ENCODE measurements at places on chromosomes 11 and 22.
A peak's percentile ranks its signal among the peaks of the same experiment; 100 is the strongest.

GRCh38 chr11:109133159-109133558, 288.8 kb upstream of the C11orf87 start:
- no peak for DNase-seq

DNA sequence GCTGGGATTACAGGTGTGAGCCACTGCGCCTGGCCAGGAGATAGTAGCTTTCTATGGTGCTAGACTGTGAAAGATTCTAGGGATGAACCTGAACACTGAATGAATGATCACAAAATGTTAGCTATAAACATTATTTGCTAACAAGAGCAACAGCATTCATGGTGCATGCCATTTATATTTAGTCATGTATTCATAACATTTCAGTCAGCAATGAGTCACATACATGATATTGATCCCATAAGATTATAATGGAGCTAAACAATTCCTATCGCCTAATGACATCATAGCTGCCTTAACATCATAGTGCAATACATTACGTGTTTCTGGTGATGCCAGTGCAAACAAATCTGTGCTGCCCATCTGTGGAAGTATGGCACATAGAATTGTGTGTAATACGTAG, 164.1 kb downstream of the ARHGAP42 start:
- no peak for DNase-seq

DNA sequence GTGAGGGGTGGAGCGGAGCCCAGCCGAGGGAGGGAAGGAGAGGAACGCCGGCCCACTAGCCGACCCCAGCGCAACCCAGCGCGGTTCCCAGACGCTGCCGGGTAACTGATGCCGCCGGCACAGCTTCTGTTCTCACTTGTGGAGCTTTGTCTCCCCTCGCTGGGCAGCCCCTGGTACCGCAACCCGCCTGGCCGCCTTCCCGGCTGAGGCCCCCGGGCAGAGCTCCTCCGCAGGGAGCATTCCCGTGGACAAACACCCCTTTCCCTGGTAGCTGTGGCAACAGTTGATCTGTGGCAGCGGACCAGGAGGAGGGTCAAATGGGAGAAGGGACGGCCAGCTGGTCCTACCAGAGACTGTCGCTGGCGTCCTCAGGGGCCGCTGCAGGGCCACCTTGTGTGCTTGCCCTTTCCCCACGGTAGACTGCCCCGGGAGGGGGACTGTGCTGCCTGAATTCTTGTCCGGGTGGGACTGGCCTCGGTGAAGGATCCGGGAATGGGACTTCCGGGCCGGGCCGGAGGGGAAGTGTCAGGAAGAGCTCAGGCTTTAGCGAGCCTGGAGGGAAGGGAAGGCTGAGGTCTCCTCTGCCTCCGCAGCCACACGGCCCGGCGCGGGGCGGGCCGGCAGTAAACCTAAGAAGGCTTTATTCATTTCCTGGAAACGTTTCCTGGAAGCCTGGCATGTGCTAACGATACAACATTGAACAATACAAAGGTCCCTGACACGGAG, 468.0 kb downstream of the OPCML start:
- DNase-seq: no peak

- DNase-seq: no peak
Measured at GRCh38 chr11:105588001-105588400, 21.9 kb upstream of the GRIA4 start.

DNA sequence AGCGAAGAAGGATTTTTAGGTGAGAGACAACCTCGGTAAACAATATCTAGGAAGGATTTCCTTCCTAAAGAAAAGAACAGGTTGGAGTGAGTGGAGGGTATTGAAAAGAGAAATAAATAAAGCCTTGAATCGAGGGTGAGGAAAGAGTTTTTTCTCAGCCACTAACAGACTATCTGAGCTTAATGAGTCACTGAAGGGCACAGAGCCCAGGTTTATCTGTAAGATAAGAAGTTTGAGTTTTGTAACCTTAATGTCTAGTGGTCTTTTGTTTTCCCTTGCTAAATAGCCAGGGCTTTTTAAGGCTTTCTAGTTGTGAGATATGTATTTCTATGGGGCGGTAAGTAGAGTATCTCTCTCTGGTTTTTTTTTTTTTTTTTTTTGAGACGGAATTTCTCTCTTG, 394.5 kb upstream of the KIRREL3 start:
- DNase-seq: no peak

DNA sequence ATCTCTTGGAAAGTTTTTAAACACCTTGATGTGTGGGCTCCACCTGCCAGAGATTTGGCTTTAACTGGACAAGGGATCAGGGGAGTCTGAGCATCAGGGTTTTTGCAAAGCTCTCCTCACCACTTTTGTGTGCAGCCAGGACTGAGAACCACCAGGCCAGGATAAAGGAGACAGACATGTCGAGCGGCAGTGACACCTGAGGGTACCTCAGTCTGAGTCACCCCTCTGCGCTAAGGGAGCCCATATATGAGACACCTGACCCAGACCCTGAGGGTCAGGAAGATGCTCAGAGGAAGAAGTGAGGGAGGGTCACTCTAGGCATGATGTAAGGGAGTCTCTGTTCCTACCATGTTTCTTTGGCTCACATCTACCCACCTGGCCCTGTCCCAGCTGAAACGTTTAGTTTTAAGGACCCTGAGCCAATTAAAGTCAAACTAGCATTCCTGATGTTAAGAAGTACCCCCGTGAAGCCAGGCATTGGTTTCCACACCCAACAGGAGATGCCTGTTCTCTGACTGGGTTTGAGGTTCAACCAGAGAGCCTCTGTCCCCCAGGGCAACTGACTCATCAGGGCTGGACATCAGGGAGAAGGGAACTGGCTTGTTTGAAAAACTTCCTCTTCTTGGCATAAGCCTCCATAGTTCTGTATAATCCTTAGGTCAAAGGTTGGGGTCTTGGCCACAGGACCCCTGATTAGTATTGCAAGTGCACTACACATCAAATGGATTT, 72.4 kb upstream of the BIRC3 start:
- no peak for DNase-seq

DNA sequence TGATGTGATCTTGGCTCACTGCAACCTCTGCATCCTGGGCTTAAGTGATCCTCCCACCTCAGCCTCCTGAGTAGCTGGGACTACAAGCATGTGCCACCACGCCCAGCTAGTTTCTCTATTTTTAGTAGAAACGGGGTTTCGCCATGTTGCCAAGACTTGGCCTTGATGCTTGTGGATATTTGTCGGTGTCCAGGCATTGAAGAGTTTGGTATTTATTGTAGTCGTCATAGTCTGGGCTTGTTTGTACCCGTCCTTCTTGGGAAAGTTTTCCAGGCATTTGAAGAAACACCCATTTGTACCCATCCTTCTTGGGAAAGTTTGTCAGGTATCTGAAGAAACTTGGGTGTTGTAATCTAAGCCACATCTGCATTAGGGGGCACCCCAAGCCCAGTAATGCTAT, 28.7 kb downstream of the FCHSD2 start:
- DNase-seq: no peak

- DNase-seq: no peak
Measured at GRCh38 chr11:44400431-44400830, 90.5 kb upstream of the ALX4 start.

- no peak for DNase-seq
Measured at GRCh38 chr11:65640483-65641296, 2.8 kb downstream of the SIPA1 start.

- DNase-seq: no peak
Measured at GRCh38 chr11:10646681-10647355, 46.7 kb downstream of the IRAG1 start.

- no peak for DNase-seq
Measured at GRCh38 chr22:35311551-35311999, 11.9 kb downstream of the TOM1 start.

DNA sequence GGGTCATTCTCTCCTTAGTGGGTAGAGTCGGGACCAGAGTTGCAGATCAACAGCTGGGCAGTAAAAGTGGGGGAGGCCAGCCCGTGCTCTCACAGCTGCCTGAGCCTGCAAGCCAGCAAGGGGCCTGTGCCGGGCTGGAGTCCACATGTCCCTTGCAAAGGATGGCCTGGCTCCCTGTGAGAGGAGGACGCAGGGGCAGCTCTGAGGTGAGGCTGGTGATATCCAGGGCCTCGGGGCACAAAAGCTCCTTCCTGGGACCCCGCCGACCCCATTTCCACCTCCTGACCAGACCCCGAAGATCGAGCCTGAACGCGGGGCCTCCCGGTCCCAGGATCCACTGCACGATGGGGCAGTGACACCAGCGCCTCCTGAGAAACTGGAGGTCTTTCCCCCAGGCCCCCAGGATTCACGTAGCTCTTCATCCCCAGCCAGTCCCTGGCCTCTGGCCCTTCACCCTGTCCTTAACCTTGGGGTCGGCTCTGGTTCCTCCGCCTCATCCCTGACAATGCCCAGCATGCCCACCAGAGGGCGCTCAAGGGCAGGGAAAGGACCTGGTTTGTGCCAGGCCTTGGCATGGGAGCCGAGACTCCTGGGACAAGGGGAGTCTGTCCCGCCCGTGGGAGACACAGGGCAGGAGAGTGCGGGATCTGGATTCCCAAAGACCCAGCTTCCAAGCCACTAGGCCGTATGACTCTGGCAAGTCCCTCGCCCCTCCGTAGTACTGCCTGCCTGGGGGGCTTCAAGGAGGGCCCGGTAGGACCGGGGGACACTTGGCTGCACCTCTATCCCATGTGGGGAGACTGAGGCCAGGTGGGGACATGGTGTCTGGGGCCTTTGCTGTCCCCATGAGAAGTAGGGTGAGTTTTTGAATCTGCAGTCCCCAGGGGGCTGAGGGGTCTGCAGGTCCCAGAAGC, 17.8 kb upstream of the WNT7B start:
- DNase-seq: peak; percentile 53

DNA sequence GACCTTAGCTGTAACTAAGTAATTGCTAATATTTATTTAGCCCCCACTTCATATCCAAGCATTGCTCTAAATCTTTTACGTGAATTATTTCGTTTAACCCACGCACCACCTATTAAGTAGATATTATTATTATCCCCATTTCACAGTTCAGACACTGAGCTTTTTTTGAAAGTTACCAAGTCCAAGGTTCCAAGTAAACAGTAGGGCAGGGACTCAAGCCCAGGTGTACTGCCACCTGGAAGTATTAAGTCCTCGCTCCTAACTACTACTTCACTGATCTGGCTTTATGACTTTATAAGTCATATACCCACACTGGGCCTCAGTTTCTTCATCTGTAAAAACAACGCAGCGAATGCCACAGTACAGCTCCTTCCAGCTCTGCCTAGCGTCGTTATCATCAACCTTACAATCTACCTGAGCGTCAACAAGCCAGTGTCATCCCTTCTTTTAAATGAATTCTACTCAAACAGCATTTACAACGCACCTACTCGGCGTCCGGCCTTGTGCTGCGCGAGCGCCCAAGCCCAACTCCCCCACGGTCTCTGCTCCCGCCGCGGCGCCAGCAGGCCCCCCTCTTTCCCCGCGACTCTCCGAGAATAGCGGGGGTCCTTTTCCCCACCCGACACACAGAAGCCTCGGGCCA, 624 bp downstream of the TMEM41B start:
- no peak for DNase-seq

DNA sequence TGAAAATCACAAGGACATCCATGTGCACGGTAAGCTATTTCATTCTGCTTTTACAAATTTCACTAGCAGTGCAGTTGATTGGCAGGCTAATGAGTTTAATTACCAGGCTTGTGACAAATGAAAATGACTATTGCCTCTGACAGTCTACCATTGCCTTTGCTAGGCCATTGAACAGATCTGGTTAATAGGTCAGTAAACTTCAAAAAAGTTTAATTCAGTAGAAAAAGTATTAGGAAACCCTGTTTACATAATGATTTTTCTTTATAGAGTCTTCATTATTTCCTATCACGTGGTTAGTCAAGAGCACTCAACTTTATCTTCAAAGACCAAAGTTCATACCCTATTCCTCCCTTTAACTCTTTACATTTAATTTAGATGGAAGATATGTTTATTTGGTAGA, 77.0 kb downstream of the PRMT3 start:
- no peak for DNase-seq

GRCh38 chr11:91947215-91947820, 277.3 kb upstream of the FAT3 start:
- no peak for DNase-seq

DNA sequence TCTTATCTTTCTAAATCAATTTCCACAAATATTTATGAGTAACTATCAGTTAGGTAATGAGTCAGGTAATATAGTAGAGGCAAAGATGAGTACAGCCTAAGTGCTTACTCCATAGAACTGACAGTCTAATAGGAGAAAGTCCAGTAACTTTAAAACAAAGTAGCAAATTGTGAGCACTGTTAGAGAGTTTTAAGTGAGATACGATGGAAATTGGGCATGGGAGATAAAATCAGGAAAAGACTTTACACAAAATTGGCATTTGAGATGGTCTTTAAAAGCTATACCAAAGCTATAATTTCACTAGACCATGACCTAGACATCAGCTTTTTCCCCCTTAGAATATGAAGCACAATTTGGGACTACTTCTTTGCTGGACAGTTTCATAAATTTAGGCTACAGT, 113.7 kb downstream of the CSTPP1 start:
- DNase-seq: no peak

- no peak for DNase-seq
Measured at GRCh38 chr11:116503216-116504160, 269.3 kb downstream of the BUD13 start.

DNA sequence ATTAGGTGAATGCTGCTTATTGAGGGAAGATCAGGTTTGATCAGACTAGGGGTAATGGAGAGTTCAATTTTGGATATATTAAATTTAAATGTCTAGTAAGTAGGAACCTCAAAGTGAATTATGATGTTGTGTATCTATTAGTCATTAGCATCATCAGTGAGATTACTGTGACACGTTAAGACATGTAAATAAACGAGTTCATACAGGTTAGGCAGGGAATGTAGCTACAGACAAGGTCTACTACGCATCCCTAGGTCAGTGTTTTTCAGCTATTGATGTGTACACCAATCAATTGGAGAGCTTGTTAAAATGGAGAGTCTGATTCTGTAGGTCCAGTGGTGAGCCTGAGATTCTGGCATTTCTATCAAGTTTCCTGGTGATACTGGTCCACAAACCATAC, 120.1 kb upstream of the LRRC4C start:
- no peak for DNase-seq

DNA sequence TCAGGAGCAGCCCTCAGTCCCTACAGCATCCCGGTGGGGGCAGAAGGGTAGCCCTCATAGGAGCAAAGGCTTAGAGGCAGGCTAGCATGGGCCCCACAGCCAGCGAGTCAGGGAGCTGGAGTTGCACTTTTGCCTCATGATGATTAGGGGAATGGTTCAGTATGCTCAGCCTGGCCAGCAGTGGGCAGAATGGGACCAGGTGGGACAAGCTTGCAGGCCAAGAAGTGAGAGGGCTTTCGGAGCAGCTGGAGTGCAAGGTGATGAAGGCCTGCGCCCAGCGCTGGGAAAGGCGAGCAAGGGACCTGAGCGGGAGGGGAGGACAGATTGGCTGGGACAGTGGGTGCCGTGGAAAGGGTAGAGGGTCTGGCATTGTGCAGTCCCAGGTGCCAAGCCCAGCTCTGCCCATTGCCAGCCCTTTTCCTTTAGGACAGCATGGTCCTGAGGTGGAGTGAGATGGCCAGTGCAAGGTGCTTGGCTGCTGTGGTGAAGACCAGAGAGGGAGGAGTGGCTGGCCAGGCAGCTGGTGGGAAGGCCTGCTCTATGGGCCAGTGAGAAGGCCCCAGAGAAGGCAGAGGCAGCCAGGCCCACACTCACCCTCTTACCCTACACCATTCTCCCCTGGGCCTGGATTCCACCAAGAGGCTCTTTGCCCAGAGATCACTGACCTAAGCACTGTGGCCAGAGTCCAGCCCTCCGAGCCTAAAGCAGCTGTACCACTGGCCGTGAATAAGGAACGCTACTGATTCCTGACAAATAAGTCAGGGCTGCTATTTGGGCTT, 47.9 kb upstream of the SUSD2 start:
- no peak for DNase-seq

GRCh38 chr22:35842519-35842913, 124.8 kb downstream of the APOL5 start:
- no peak for DNase-seq
